Inflammatory macrophage (primary cell): ENCODE measurements at places on chromosomes 5 and 9.

DNA sequence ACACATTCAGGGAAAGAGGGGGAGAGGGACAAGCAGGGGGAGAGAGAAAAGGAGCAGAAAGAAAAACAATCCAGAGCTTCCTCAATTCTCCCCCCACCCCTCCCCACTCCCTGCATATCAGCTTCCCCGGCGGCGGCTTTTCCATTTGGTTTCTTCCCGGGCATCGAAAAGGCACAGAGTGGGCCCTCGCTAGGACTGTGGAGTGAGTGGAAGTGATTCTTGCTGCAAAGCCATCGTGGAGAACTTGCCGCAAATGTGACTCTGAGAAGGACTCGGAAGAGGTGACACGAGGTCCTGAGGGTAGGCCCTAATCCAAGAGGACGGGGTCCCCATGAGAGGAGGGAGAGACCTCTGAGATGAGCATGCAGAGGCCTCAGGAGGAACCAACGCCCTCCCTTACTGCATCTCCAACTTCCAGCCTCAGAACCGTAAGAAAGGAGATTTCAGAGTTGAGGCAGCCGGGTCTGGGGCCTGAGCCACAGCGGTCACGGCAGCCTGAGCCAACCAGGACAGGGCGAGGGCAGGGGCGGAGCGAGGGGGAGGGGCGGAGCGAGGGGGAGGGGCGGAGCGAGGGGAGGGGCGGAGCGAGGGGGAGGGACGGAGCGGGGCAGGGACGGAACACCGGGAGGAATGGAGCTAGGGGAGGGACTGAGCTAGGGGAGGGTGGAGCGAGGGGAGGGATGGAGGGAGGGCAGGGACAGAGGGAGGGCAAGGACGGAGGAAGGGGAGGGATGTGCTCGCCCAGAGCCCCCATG is 21.2 kb upstream of the SARDH start:
- DNase-seq = no peak

DNA sequence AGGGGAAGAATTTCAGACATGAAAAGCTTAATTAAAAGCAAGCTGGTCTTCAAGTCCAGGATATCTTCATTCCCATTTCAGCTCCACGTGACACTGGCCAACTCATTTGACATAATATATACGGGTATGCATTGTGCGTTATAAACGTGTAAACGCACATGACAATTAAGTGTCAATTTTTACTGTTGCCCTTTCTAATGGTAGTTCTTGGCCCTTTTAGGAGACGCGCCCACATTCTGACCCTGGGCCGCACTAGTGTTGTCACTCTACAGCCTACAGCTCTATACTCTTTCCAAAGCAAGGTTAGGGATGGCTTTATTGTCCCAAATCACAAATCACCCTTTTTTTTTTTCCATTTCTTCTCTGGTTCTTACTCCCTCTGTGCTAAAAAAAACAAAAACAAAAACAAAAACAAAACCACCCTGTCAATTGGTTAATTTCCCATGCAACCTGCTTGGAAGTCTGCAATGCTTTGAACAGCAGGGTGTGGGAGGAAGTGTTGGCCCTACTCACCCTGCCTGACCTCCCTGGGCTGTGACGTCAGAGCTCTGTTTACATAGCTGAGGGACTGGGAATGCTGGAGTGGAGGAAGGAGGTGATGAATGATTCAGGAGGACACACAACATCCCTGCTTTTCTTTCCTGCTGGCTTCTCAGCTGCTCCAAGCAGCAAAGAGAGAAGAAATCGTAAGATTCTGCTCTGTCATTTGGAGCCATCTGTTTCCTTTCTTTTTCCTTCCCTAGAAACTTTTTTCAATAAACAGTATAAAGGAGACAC is 19.3 kb downstream of the RFK start:
- no peak for DNase-seq

DNA sequence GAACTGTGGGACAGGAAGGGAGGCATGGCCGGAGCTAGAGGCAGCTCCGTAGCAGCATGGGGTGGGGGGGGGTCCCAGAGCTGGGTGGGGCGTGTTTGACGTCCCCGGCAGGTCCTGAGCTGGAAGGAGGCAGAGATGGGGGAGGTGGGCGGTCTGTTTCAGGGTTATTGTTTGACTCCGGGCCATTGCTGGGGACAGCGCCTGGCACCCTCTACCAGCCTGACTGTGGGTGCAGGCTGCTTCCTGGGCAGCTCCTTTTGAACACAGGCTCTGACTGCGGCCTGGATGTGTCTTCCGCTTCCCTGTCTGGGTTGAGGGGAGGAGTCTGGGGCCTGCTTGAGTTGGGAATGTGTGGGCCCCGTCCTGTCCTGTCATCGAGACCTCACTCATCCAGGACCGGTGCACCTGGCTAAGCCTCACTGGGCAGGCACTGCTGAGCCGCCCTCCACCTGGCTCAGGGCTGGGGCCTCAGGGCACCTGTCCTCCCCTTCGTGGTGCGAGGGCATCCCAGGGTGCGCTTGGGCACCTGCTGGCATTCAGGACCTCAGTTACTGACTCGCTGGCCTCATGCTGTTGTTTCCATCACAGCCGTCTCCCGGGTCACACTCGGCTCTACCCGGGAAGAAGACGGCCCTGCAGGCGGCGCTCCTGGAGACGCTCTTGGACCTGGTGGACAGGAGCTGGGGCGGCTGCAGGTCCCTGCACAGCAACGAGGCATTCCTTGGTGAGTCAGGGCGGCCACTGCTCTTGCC is 26.5 kb downstream of the CEP72 start:
- no peak for DNase-seq

DNA sequence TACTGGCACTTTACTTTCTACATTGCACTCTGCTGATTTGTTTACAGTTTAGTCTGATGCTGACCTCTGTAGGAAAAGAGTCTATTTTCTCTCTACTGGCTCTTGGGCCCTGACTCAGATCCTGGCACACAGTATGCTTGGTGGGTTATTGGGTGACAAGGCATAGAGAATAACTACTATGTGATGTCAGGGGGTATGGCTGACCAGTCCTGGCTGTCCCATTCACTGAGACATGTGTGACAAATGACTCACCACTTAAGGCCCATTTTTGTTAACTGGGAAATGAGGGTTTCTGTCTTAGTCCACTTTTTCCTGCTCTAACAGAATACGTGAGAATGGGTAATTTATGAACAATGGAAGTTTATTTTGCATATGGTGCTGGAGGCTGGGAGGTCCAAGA is 66.4 kb downstream of the DAPK1 start:
- peak; percentile 20 for DNase-seq

GRCh38 chr5:74767579-74767913 is 497 bp downstream of the NSA2 start:
- peak; percentile 83 for DNase-seq

- no peak for DNase-seq
Measured at GRCh38 chr9:118659011-118659410, 710.2 kb downstream of the BRINP1 start.

DNA sequence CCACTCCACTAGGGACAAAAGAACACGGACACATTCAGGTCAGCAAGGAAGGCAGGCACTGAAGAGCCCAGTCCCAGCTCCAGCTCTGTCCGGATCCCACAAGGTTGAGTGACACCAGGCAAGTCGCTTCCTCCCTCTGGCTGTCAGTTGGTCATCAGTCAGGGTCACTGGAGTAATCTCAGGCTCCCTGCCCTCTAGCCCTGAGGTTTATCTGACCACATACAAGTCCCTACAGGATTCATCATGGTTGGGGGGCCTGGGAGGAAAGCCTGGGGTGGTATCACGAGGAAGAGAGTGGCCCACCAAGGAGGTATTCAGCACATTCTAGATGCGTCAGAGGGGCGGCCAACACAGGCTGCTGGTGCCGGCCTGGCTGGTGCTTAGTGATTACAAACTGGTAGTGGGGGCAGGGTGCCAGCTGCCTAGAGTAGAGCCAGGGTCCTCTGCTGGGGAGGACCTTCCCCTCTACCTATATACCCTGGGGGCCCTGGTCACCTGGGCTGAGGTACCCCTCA is 81.5 kb downstream of the SHB start:
- DNase-seq = no peak

GRCh38 chr9:117178596-117179375 is 236.1 kb downstream of the ASTN2 start:
- no peak for DNase-seq

DNA sequence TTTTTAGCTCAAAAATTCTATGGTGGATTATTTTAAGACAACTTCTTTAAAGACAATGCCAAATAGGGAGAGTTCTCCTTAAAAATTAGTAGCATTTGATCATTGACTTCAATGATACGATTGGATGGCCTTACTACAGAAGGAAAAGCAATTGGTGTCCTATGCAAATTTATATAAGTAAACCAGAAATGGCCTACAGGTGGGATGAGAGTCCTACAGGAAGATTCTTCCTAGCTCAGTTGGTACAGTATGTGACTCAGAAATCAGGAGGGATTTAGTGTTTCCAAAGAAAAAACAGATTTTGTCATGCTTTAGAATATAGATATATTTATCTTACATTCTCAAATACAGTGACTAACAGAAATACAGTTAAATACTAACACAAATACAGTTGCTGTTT is 6.5 kb downstream of the ANKRA2 start:
- DNase-seq = no peak

DNA sequence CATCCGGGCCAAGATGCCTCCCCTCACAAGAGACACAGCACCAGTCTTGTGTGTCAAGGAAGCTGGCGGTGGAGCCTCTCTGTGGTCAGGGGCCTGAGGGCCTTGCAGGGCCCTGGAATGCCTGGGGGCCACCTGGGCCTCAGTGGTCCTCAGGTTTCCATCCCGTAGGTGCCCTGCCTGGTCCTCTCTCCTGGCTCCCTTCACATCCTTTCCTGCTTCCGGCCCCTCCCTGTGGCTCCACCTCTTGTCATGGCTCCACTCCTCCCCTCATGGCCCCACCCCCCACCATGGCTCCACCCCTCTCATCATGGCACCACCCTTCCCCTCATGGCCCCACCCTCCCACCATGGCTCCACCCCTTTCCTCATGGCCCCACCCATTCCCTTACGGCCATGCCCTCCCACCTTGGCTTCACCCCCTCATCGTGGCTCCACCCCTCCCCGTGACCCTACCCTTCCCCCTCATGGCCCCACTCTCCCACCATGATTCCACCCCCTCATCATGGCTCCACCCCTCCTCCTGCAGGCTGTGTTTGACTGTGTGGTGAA is 175.8 kb downstream of the CACNA1B start:
- no peak for DNase-seq
